Kidney tubule cell (primary cell): ENCODE measurements at places on chromosomes 2 and 18.

GRCh38 chr2:142478206-142478605, 347.4 kb upstream of the LRP1B start:
- DNase-seq = no peak

GRCh38 chr2:240857039-240858008, 11.3 kb upstream of the AGXT start:
- no peak for DNase-seq

DNA sequence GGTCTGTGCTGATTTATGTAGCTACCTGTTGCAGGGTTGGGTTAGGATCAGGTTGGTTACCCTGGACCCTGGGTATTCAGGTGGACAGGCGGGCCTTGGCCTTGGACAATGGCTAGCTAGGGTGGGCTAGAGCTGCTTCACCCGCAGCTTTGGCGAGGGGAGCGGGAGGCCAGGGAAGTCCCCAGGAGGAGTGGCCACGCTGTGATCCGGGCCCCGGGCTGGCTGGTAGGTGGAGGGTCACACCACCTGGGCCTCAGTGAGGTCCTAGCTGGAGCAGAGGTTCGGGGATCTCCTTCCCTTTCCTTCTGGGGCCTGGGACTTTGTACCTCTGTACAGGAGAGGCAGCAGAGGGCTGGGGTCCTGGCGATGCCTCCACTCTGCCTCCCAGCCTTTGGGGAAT, 9.8 kb downstream of the RTP5 start:
- no peak for DNase-seq

GRCh38 chr18:5515011-5515784, 28.6 kb downstream of the EPB41L3 start:
- no peak for DNase-seq

GRCh38 chr2:177396703-177397460, 4.3 kb downstream of the AGPS start:
- DNase-seq = peak; percentile 86

GRCh38 chr18:57267368-57267925, 84.9 kb upstream of the ST8SIA3 start:
- peak; percentile 95 for DNase-seq

DNA sequence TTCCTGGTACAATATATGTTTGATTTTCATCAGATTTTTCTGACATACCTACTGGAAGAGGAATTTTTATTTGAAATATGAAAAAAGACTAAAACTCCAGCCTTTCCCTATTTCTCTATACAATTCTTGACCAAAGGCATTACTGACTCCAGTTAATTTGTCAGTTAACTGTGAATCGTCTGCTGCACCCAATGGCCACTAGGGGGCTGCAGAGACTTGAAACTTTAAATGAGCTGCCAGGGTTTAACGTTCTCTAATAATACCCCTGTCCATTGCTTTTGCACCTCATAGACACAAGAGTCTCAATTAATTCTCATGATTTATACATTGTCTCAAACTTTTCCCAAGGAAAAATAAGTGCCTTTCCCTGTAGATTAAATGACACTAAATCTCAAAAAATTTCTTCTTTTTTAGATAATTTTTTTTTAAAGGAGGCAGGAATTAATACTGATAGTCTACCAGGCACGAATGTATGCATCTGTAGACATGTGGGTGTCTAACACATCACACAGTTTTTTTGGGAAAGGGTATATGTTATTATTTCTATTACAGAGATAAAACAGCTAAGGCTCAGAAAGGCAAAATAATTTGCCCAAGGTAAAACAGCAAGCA, 1.8 kb upstream of the ALK start:
- DNase-seq = peak; percentile 68

GRCh38 chr2:19600506-19600905, 242.1 kb upstream of the OSR1 start:
- DNase-seq = no peak

- DNase-seq = peak; percentile 91
These were observed 59.9 kb downstream of the PTPRM start for GRCh38 chr18:7626922-7627440.

- peak; percentile 47 for DNase-seq
These were observed 124.5 kb upstream of the SH3BP4 start for GRCh38 chr2:234827096-234827860.

DNA sequence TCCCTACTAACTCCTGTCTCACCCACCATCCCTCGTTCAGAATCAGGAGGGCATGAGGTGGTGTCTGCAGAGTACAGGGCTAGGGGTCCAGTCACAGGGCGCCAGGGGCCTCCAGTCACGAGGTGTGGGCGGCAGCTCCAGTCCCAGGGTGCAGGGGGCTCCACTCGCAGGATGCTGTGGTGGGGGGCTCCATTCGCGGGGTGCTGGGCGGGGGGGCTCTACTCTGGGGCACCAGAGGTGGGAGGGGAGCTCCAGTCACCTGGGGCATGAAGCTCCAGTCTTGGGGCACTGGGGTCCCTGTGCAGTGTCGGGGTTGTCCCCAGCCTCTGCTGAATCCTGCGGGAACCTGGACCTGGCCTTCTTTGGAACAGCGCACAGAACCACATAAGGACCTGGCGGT, 66.0 kb downstream of the EIPR1 start:
- no peak for DNase-seq

GRCh38 chr2:37851828-37852584, 73.1 kb upstream of the RMDN2 start:
- DNase-seq = no peak

DNA sequence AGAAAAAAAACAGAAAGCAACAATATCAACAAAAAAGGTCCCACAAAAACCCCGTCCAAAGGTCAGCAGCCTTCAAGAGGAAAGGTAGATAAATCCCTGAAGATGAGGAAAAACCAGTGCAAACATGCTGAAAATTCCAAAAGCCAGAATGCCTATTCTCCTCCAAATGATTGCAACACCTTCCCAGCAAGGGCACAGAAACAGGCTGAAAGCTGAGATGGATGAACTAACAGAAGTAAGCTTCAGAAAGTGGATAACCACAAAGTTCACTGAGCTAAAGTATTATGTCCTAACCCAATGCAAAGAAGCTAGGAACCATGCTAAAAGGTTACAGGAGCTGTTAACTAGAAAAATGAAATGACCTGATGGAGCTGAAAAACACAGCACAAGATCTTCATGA, 226.4 kb upstream of the DSEL start:
- no peak for DNase-seq

DNA sequence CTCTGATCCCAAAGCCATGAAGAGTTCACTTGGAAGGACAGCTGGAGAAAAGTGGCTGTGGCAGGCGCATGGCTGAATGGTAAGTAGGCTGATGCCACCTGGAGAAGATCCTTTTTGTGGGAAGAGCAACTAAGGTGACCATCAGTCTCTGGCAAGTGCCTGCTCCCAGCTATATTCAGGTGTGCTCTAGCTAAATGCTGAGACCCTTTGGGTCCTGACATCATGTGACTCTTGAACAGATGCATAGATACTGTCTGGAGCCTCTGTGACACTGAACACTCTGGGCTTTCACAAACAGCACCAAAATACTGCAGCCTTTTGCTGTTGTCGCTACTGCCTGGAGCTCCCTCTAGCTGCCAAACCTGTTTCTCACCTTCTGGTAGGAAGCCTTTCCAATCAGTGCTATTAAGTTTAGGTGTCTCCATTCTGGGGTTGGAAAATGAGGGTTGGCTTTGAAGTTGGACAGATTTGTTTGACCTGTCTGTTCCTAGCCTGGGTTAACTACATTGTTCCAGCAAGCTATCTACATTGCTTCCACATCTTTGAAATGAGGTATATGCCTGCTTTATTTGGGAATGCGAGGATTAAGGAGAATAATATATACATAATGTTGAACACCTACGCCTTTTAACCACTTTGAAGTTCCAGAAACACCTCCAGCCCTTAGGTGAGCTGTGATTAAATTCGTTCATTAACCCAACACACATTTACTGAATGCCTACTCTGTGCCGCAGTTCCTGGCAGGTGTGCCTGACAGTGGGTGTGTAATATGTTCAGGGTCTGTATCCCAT, 3.1 kb downstream of the EGR4 start:
- DNase-seq = peak; percentile 55

DNA sequence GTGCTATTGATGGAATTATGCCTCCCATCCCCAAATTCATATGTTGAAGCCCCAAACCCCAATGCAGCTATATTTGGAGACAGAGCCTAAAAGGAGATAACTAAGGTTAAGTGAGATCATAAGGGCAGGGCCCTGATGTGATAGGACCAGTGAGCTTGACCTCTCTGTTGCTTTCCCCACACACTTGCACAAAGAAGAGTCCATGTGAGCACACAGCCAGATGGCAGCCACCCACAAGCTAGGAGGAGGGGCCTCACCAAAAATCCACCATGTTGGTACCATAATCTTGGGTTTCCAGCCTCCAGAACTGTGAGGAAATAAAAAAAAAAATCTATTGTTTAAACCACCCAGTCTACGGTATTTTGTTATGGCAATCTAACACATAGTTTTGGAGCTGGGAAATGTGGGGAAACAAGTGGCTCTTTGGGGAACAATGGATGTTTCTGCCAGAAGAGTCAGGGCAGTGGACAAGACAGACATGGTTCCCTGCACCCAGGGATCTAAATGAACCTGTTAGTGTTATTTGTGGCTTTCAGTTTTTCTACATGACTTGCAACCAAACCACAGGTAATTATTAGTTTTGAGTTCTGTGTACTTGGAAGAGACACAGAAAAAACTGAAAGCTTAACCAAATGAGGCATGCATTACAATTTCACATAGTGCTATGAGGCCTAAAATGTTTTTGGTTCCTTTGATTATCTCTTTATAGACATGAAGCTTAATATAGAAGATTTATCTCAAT, 259.1 kb downstream of the LTBP1 start:
- peak; percentile 56 for DNase-seq

DNA sequence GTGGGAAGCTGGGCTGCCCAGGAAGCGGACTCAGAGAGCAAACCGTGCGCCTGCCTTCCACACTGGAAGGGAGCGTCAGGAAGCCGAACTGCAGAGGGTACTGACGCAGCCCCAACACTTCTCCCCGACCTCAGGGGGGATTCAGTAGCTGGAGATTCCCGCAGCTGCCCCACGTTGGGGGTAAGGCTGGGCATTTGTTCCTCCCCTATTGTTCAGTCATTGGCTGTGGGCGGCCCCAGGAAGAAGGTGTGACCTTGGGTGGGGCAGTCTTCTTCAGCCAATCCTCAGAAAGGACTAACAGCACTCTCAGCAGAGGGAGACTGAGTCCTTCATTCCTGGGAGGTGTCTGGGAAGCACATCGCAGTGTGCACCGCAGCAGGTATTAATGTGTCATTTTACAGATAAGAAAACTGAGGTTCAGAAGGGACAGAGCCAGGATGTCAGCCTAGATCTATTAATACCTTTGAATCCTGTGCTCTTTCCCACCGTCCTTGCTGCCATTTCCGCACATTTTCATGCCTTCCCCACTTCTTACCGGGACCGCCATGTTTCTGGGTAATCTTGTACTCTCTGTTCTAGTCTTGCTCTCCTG, 12.1 kb upstream of the C18orf32 start:
- DNase-seq = no peak

DNA sequence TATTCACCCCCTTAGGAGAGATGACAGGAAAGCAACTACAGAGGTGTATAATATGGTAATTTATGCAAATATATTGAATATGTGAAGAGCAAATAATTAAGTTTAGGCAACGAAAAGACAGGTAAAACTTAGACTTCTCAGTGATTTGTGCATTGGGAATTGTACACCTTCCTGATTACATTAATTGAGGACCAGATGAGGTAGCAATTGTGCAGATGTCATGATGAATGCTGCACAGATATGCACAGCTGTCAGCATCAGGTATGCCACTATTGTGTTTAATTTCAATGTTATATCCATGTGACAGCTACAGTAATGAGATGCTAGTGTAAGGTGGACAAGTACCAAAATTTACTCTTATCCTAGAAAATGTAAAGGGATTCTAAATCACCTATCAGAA, 267.2 kb upstream of the FSIP2 start:
- no peak for DNase-seq

- peak; percentile 31 for DNase-seq
These were observed 674.8 kb upstream of the ZEB2 start for GRCh38 chr2:145194673-145195072.

DNA sequence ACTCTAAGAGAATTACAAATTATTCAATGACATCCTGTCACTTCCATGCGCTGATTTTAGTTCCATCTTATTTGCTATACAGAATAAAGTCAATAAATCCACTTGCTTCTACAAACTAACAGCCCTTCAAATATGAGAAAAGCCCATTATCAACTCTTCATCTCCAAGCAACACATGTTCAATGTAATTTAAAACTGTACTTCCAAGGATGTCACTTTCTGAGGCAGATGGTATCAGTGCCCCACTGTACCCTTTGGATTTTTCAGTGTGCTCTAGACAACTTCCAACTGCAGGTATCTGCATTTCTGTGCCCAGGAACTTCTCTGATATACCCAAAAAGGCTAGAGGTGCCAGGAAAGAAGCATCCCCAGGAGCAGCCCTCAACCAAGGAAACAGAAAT, 87.6 kb downstream of the SMAD2 start:
- no peak for DNase-seq

GRCh38 chr2:226575928-226576327, 223.7 kb downstream of the IRS1 start:
- DNase-seq = no peak

- no peak for DNase-seq
These were observed 141.8 kb upstream of the ALKAL2 start for GRCh38 chr2:429575-430254.

- no peak for DNase-seq
These were observed 110.0 kb downstream of the CDH20 start for GRCh38 chr18:61443081-61443725.

DNA sequence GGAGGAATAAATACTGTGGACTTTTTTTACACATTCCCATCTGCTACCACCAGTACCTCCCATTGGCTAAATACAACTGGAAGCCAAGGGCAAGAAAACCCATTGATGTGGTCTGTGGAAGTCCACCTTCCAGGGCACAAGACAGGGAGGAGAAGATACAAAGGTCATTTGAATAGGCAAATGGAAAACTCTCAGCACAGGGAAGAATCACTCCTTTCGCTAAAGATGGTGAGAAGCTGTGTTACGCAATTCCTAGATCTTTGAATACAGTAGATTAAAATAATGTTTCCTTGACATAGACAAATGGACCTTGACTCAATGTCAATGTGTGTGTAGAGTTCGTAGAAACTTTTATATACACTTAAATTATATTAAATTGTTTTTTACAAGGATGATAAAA, 70.9 kb upstream of the ERBB4 start:
- DNase-seq = no peak

DNA sequence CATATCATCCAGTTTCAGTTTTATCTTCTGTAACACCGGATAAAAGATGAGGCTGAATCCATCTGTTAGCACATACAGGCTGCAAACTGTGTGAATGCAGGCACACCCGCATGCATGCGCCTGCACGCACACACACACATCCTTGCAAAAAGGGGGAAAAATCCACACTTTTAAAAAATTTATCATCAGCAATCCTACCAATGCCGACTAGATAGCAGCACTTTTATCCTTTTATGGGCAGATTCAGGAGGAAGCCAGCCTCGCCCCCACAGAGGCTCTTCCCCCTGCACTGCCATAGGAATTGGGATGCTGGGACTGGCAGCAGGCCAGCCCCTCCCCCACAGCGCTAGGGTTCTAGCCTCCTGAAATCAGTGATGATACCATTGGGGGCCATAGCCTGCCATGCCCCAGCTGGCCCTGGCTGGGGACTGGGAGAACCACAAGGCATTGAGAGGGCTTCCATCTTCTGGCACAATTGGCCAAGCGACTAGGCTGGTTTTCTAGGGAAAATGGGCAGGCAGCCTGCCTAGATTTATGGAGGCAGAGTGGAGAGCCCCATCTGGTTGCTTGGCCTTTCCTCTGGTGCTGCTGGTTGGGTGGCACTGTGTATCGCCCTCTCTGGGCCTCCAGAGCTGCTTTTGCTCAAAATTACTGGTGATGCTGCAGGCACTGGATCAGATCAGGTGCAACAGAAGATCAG, 25.5 kb downstream of the CYRIA start:
- DNase-seq = no peak

- no peak for DNase-seq
These were observed 123.6 kb downstream of the TWIST2 start for GRCh38 chr2:238971318-238972145.
